ENCODE measurements at places on chromosomes 2 and 18.

GRCh38 chr2:83823229-83823628, 635.9 kb downstream of the SUCLG1 start:
- no peak for DNase-seq

GRCh38 chr2:38560092-38560491, 42.6 kb downstream of the HNRNPLL start:
- DNase-seq = no peak

DNA sequence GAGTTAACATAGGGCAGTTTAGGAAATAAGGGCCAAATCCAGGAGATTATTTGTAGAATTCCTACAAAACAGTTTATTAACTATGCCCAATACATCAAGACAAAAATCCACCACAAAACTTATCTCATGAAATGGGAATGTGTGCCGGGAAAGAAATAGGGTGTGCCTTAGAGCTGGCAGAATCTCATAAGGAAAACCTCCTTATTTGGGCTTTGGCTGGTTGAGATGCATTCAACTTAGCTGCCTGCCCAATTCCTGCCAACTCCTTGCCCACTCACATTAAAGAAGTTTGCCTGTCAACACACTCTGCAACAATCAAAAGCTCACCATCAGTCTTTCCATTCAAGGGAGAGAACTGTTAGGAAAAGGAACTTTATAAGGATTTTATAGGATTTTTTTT, 500.6 kb downstream of the SATB2 start:
- no peak for DNase-seq

DNA sequence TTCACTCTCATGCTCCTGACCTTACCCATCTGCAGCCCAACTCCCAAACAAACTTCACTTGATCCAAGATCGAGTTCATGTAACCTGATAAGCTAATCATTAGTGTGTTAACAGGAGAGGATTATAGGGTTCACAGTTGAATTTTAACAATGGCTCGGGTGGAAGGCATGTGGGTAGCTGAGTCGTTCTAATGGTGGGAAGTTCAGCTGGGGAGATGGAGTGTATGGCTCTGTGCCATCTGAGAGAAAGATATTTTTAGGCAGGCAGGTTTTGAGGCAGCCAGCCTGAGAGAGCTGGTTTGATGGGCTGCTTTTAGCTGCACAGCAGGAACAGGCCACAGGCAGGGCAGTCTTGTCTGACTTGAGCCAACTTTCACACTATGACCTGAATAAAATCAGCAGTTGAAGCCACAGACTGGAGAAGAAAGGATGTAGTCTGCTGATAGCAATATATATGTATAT, 17.7 kb upstream of the NFE2L2 start:
- DNase-seq = peak; percentile 77

GRCh38 chr18:57455576-57456129, 20.5 kb downstream of the ONECUT2 start:
- no peak for DNase-seq

- DNase-seq = peak; percentile 90
Observed at GRCh38 chr2:190469771-190470170, 61.6 kb downstream of the MFSD6 start.

DNA sequence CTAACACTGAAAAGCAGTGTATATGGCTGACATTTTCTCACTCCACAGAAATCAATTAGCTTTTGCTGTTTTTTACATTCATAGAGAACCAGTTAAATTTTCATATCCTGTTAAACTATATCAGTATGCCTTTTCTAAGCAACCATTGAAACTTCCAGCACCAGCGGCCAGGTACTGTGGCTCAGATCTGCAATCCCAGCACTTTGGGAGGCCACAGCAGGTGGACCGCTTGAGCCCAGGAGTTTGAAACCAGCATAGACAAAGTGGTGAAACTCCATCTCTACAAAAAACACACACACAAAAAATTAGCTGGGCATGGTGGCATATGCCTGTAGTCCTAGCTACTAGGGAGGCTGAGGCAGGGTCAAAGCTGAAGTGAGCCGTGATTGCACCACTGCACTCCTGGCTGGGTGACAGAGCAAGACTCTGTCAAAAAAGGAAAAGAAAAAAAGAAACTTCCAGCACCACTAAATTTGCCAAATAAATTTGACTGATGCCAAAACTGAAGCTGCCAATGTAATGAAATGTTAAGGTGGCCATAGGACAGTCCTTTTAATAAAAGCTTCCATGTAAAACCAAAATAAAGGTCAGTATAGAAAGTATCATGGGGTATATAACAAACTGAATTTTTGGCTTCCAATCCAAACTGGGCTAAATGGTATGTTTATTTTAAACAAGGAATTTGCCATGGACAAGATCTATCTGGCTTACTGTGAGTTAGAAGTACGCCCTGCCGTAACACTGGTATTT, 3.5 kb downstream of the SFT2D3 start:
- no peak for DNase-seq

- DNase-seq = no peak
Observed at GRCh38 chr2:64905338-64906024, 83.7 kb upstream of the SLC1A4 start.

- DNase-seq = no peak
Observed at GRCh38 chr2:217944923-217945322, 57.9 kb downstream of the TNS1 start.

GRCh38 chr2:218276986-218277755, 6.9 kb downstream of the PNKD start:
- DNase-seq = no peak

GRCh38 chr2:186256540-186256939, 229.5 kb upstream of the ZC3H15 start:
- peak; percentile 13 for DNase-seq

DNA sequence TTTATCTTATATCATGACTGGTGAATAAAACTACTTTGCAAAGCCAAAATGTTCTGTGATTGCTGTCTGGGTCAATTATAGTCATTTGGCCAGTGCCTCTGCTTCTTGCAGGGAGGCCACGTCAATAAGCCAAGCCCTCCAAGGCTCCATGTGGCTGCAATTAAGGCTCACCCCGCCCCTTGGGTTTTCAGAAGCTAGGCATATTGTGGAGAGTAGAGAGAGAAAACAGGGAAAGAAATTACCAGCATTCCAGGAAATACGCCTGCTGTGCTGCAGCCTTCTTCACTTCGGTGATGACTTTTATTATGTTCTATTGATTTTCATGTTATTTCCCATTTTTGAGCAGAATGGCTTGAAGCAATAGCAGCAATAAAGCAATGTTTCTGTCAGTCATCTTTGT, 319.7 kb downstream of the SOX11 start:
- DNase-seq = no peak

- no peak for DNase-seq
Observed at GRCh38 chr2:40962026-40962425, 510.1 kb upstream of the SLC8A1 start.

- DNase-seq = no peak
Observed at GRCh38 chr2:9163306-9164111, 43.1 kb upstream of the ASAP2 start.

DNA sequence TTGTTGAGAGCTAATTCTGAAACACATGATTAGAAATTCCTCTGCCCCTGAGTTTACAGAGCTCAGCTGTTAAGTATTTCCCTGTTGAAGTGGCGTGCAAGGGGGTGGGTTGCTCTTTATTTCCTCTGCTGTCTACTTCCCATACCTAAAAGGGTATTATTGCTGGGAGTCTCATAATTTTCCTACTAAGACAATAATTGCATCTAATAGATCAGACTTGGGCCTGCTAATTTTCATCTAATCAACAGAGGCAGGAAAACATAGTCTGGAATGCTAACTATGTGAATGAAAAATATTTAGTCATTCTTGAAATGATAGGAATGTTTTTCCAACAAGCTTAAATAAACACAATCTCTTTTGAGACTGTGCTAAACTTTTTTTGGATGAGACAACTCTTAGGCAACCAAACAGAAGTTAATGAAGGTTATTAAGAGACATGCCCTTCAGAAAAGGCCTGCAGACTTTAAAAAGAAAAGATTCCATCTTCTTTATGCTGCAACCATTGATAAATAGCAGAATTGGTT, 111.4 kb downstream of the FEZ2 start:
- DNase-seq = no peak

DNA sequence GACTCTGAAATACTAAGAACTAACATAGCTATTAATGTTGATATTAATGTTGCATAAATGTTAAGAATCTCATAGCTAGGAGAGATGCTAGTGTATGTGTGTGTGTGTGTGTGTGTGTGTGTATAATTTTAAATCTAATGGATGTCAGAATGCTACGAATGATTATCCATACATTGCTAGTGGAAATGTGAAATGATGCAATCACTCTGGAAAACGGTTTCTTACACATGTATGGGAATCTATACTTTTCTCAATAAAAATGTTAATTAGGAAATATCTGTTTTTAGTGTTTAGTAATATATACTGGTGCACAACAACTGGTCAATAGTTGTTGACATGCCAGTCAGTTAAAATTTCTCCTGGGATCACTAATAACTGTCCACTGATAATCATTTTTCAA, 908.8 kb upstream of the POU3F3 start:
- no peak for DNase-seq

DNA sequence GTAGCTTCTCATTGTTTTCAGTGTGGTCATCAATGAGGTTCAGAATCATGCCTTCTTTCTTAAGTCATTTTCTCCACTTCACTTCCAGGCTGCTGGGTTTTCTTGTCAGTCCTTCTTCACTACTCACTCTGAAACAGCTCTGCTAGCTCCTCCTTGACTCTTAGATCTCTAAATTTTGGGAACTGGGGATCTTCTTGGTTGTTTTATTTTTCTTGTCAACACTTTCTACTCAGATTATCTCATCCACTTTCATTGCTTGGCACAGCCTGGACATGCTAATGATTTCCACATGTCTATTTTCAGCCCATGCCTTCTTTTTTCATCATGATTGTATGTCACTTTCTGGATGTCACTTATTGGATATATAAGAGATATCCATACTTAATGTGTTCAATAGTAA, 517.8 kb upstream of the DSEL start:
- DNase-seq = no peak

DNA sequence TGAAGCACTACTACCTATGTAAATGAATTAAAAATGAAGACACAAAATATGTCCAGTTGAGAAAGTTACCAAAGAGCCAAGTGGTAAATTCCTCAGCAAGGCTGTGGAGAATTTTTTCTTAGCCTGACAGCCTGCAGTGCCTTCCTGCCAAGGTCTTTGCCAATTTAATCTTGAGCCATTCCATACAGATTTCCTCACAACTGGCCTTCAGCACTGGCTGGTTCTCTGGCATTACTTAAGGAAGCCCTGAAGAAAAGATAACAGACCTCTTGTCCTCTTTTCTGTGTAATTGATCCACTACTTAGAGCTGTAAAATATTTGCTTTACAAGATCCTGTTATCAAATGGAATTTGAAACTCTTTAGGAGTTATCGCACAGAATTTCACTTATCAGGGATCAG, 334.2 kb upstream of the LRRTM1 start:
- DNase-seq = no peak

DNA sequence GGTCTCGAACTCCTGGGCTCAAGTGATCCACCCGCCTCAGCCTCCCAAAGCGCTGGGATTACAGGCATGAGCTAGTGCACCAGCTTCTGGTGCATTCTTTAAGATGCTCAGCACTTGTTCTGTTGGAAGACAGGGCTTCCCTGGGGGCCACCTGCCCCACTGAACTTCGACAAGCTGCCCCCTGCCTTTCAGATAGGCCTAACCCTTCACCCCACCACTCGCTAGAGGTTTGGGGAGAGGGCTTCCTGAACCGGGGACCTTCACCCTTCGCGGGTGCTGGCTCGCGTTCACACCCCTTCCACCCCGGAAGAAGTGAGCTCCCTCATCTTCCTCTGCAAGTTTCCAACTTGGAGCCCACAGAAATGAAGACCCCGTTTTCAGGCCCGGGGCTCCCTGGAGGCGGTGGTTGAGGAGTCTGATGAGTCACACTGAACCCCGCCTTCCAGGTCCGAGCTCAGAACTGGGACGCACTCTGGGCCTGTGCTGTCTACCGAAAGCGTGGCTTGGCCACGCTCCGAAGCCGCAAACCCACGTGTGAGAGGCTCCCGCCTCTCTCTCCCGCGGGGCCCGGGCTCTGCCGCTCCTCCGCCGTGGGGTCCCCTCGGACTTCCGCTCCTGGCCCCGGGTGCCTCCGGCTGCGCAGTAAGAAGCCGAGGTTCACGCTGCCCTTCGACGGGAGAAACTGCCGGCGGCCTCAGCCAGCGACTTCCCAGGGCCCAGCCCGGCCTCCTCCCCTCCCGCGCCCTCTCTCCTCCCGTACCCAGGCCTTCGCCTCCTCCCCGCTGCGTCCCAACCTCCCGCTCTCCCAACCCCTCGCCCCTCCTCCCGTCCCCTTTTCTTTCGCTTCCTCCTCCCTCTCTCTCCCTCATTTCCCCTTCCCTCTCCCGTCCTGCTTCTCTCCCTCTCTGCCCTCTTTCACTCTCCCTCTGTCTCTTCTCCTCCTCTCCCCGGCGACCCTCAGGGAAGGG, 47.5 kb upstream of the SP3 start:
- DNase-seq = no peak

GRCh38 chr2:202043475-202043874, 9.8 kb downstream of the FZD7 start:
- no peak for DNase-seq

- DNase-seq = no peak
Observed at GRCh38 chr2:88334418-88334817, 118.1 kb downstream of the FOXI3 start.

DNA sequence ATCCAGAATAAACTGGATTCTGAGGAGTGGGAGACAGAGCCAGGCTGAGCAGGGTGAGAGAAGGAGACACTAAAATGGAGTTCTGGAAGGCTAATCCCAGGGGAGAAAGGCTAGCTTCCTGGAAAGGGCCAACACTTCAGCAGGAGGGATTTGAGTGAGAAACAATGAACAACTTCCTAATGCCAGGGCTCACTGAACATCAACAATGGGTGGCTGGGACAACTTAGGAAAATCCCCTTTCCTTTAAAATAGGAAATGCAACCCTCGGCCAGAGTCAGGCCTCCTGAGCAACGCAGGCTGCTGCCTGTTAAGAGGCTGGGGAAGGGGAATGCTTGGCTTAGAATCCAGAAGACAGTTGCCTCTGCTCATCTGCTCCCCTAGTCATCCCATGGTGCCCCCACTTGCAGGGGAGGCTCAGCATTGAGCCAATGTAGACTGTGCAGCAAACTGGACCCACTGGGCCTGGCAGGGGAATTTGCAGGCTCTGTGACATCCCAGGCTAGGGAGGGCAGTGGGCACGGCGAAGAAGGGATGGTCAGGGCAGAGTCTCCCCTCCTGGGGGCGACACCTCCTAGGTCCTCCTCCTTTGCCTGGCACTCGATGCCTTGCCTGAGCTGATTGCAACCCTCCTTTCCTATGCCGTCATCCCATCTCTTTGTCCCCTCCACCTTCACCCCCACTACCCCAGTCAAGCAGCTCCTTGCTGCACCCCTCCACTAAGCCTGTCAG, 182.5 kb downstream of the TNS1 start:
- no peak for DNase-seq

Measured in NCI-H1105 (cell line).